Right forelimb (tissue), 1 donor: ENCODE measurements at places on chromosomes 7 and 10.

DNA sequence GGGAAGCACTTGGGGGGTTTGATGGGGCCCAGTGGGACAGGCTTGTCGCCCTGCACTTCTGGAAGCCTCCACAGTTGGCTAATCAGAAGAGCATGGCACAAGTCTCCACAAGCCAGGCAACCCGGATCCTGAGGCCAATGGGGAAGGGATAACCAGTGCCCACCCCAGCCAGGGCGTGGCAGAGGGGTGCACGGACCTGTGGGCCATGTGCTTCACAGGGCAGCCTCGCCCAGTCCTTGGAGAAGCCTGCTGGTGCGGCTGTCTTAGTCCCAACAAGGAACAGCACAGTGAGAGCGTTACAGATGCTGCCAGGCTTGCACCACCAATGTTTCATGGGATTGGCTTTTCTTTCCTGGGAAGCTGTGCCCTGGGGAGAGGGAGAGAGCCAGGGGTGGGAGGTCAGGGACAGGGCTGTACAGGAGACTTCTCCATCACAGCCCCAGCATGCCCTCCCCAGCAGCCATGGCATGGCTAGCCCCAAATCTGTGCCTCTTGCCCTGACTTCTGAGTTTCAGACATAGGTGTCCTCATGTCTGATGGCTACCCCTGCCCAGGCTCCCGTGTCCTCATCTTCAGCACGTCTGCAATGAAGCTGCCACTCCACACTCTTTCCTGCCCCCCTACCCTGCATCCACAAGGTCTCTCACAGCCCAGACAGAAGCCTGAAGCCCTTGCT, 116.0 kb downstream of the PTPN20 start:
- peak; percentile 41 for DNase-seq

- no peak for DNase-seq
Observed at GRCh38 chr7:27689150-27689549, 26.5 kb upstream of the HIBADH start.

GRCh38 chr7:13130321-13130720, 442.9 kb downstream of the ARL4A start:
- DNase-seq: no peak

- no peak for DNase-seq
Observed at GRCh38 chr7:144820552-144820951, 15.3 kb downstream of the TPK1 start.

DNA sequence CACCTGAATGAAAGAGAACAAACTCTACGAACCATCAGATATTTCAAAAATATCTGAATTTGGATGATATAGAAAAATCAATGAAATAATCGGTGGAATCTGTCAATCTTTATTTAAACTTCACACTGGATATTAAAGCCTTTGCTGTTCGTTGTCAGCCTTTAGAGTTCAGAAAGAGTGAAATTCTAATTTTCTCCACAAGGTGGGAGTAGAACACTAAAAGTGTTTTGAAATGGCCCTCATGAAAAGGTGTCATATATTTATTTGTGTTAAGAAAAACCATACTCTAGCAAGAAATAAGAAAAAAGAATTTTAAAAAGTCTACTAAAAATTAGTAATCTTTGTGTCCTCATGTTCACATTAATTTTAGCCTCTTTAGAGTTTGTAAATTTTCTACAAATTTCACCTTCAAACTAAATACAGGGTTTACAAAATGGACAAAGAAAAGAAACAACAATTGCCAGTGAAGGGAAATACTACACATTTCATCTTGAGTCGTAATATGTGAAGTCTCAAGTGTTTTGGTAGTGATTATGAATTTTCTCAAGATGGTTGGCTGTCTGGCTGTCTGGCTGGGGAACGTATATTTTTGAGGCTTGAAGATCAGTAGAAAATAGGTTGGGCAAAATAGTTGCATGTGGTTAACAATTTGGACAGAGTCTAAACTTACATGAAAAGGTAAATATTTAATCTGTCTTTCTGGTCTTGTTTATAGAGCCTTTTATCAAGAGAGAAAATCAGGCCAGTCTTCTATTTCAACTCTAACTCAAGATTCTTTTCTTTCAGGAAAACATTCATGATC, 43.7 kb downstream of the DNAJB9 start:
- DNase-seq: no peak

GRCh38 chr7:158576050-158576762, 11.4 kb downstream of the PTPRN2 start:
- no peak for DNase-seq

GRCh38 chr10:528173-529165, 161.0 kb downstream of the DIP2C start:
- no peak for DNase-seq

DNA sequence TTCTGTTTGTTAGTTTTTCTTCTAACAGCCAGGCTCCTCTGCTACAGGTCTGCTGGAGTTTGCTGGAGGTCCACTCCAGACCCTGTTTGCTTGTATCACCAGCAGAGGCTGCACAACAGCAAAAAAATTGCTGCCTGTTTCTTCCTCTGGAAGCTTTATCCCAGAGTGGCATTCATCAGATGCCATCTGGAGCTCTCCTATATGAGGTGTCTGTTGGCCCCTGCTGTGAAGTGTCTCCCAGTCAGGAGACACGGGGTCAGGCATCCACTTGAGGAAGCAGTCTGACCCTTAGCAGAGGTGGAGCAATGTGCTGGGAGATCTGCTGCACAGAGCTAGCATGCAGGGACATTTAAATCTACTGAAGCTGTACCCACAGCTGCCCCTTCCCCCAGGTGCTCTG, 26.7 kb upstream of the CROT start:
- no peak for DNase-seq
